Renal pelvis (tissue), 12 donors: ENCODE measurements at places on chromosomes 7 and 10. TPM values are rescaled to one million over a fixed set of nuclear protein-coding genes. Genes with fewer than 3 reads are reported as not detected.

Gene MAGI2
- polyA plus RNA-seq = 41.0 TPM

- peak; percentile 50 for DNase-seq
Observed at GRCh38 chr10:131187926-131188325, 123.6 kb downstream of the TCERG1L start.

DNA sequence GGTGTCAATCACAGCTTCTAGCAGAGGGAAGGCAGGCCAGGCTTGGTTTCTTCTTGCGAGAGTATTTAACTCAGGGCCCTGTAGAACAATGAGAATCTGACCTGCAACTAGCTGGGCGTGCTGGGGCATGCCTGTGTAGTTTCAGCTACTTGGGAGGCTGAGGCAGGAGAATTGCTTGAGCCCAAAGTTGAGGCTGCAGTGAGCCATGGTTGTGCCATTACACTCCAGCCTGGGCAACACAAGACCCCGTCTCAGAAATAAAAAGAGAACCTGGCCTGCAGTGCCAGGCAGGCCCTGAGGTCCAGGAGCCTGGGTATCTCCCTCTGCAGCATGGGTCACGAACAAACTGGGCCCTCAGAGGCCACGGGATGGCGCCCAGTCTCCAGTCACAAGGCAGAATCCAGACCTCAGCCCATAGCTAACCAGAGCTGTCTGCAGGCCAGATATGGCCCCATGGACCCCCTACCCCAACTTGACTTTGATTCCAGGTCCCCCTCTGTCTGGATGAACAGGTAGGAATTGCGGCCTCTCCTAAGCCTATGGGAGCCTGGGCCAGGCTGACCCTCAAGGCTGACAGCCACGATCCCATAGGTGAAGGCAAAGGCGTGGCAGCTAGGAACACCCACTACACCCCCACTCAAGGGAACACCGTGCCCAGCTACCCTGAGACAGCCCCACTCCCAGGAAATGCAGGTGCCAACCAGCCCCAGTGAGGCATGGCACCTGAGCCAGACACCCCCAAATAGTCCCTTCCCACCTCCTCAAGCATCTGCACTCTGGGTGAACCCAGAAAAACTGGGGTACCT lies 102.7 kb upstream of the TNRC18 start:
- no peak for DNase-seq

GRCh38 chr7:149732611-149733010 lies 40.8 kb downstream of the ZNF467 start:
- DNase-seq = no peak

Gene IFIT2
- polyA plus RNA-seq = 9.6 TPM
